ENCODE measurements at places on chromosomes 13 and 19.

- peak; percentile 88 for DNase-seq
These were observed at the start of gene CD70 for GRCh38 chr19:6590827-6591319. CD70 (minus strand) TSS chr19:6591150; CDS start chr19:6591002, 148 bp downstream.

DNA sequence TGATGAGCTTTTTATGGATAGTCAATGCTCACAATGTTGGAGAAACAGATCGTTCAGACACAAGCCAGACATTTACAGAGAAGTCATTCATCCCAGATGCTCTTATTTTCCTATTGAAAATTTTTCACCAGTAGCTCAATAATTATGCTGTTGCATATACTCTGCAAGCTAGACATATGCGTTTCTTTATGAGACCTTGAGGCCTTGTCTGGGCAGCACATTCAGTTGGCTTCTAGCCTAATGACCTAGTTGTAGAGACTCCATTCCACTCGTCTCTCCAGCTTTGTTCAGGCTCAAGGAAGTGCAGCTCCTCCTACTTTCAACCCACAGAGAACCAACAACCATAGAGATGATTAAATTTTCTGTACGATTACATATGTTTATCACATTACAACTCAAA, 237.7 kb downstream of the MZT1 start:
- no peak for DNase-seq

DNA sequence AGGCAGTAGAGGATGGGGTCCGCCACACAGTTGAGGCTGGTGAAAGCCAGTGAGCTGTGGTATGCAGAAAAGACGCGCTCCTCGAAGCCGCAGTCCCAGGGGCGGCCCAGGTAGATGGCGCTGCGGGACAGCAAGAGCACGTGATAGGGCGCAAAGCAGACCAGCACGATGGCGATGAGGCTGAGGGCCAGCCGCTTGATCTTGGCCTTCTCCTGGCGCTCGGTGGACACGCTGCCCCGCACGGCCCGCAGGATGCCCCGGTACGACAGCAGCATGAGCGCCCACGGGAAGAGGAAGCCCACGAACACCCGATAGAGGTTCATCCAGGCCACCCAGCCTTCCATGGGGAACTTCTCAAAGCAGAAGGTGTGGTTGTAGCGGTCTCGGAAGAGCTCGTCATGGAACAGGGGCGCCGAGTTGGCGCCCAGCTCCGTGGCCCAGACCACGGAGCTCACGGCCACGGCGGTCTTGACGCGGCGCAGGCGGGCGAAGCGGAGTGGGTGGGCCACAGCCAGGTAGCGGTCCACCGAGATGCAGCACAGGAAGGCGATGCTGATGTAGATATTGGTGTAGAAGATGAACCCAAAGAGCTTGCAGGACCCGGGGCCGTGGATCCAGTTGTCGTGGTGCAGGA, 6.5 kb upstream of the OPA3 start:
- DNase-seq, result no peak

GRCh38 chr13:31427151-31428100, 227.7 kb downstream of the B3GLCT start:
- no peak for DNase-seq

DNA sequence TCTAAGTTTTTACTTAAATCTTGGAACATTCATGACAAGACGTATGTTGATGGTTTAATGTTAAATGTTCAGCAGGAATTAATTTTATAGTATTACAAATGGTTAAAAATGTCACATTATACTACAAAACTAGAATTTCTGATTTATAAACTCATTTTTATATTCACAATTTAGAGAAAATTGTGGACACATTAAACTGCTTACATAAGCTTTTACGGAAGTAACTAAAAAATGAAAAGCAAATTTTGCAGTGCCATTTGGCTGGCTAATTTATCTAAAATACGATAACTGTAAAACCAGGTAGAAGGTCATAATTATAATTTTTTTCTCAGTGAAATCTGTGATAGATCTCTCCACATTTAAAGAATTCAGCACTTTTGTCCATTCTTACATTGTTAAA, 190.2 kb upstream of the GPC6 start:
- no peak for DNase-seq

DNA sequence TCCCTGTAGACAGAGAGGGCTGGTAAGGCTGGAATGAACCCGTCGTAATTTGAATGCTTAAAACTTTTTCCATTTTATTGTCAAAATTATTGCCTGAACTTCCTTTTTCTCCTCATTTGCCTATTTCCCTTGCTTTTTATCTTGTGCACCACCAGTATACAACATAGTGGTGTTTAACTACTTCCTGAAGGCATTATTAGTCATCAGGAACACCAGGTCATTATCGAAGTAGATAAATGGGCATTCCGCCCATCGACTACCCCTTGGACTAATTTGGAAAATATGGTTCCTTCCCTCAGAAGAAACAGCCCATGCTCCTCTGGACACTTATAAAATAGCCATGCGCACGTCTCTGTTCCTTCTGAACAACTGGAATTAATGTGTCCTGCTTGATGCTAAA, 232.1 kb downstream of the TM9SF2 start:
- no peak for DNase-seq

- no peak for DNase-seq
These were observed 2.8 kb downstream of the PALM3 start for GRCh38 chr19:14059093-14059480.

DNA sequence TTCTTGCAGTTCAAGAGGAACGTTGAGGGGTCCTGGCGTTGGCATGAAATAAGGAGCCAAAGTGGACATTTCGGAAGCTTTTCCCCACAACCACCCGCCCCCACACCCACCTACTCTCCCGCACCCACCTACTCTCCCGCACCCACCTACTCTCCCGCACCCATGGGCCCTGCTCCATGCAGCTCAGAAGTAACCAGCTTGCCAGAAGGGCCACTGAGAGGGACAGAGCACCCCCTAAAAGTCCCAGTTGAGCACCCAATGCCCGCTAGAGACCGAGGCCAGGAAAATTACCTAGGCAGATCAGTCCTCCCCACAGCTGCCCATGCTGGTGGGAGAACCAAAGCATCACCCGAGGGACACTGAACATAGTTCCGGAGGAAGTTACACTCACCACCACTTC, 11.8 kb downstream of the VSTM2B start:
- DNase-seq, result no peak

GRCh38 chr19:40397568-40397906, 7.6 kb upstream of the HIPK4 start:
- no peak for DNase-seq

DNA sequence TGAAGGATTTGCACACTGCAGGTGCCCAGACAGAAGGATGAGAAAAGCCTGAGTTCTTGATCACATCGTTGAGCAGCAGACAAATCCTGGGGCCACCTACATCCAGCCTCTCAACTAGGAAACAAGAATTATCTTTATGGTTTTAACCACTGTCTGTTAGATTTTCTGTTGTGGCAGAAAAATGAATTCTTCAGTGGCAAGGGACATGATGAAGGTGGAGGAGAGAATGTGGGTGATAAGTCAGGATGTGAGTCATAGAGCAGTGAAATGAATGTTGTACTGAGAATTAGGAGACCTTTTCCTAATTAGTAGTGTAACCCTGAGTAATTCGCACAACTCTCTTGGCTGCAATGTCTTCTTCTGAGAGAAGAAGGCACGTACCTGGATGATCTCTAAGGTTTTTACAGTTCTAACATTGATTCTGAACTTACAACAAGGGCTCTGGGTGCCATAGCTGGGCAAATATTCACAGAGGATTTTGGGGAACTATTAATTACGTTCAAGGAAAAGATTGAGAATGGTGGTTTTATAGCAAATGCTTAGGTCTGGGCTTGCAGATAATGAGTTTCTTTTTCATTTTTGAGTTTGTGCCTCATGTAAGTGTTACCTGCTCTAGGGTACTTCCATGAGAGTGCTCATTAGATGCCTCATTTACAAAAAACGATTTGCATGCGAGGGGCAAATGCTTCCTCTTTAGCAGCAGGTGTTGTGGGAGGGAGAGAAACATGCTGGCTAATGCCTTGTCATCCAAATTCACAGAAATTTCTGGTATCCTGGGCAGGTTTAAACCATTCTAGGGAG, 111.0 kb upstream of the KL start:
- DNase-seq, result peak; percentile 30

- DNase-seq, result no peak
These were observed 50.8 kb downstream of the RFX2 start for GRCh38 chr19:6059396-6059947.

All from GM12864 (cell line).